ENCODE measurements at places on chromosomes 5 and 9. TPM values are rescaled to one million over a fixed set of nuclear protein-coding genes. Genes with fewer than 3 reads are reported as not detected.

Gene LCN12
- total RNA-seq = 10.6 TPM

GRCh38 chr5:119286511-119287488 is 69.0 kb upstream of the TNFAIP8 start:
- no peak for DNase-seq
- no peak overlapping the region for H3K4me3 ChIP-seq

DNA sequence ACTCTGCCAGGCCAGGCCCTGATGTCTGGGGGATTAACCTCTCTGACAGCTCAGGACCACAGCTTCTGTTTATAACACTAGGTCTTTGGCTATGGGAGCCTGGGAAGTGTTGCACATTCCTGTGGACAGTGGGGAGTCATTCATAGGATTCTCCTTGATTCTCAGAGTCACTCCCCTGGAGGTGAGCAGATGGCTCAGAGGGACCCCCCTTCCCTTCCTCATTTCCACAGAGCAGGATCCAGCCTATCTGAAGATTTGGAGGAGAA is 60.2 kb downstream of the NRG2 start:
- no peak overlapping the region for H3K4me3 ChIP-seq
- H3K27me3 ChIP-seq = no peaks in the 10 kb centered on the region
- H3K27ac ChIP-seq = no peak overlapping the region
- no peak for DNase-seq

GRCh38 chr9:35822926-35823325 is 5.6 kb downstream of the FAM221B start:
- H3K27me3 ChIP-seq = no peaks in the 10 kb centered on the region
- no peaks in the 10 kb centered on the region for H3K36me3 ChIP-seq
- DNase-seq = no peak
- H3K4me3 ChIP-seq = no peak overlapping the region

DNA sequence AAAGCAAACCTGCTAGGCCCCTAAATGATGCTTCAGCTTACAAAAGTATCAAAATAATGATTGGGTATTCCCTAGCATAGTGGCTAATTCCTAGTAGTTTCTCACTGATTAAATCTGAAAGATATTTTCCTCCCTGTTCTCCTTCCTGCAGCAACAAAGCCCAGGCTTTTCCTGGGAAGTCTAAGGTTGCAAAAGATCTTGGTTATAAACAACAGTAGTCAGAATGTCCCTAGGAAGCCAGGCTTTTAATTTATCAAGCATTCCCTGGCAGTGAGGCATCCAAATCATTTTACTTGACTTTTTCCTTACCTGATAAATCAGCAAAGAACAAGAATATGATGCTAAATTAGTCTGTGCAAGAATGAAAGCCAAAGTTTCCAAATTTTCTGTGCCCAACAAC is 272.0 kb downstream of the PDE4D start:
- H3K4me1 ChIP-seq = no peaks in the 10 kb centered on the region
- H3K36me3 ChIP-seq = no peaks in the 10 kb centered on the region
- no peak for DNase-seq
- no peaks in the 10 kb centered on the region for H3K27me3 ChIP-seq
- H3K27ac ChIP-seq = no peak overlapping the region
- H3K4me3 ChIP-seq = no peak overlapping the region

Gene NR4A3
- total RNA-seq = 4.1 TPM

- no peaks in the 10 kb centered on the region for H3K36me3 ChIP-seq
- no peak for DNase-seq
- no peak overlapping the region for H3K27ac ChIP-seq
- peaks cover 74% of the 10 kb centered on the region for H3K27me3 ChIP-seq
- no peak overlapping the region for H3K4me3 ChIP-seq
Measured at GRCh38 chr5:51377151-51378060, 5.8 kb upstream of the ISL1 start.

DNA sequence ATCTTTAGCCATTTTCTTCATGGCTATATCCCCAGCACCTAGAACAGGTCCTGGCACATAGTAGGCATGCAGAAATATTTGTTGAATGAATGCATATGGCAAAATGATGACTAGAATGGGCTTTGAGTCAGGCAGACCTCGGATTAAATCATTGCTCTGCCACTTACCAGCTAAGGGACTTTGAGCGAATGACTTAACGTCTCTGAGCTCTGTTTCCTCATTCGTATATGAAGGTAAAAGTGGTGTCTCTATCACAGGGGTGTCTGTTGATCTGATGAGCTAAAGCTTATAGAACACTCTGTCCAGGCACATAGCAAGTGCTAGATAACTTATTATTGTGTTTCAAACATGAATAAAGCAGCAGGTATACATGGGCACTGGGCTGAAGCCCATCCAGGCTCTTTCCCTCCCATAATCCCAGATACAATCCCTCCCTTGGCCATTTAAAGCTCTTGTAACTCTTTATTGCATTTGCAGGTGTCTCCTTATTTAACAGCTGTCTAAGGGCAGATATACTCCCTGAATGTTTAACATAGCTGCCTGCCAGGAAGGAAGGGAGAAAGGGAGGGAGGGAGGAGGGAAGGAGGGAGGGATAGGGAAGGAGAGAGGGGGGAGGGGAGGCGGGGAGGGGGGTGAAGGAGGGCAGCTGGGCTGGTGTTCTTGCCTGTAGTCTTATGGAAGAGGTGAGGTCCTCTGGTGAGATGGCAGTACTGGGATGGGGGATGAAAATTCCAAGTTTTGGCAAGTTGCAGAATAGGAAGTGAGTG is 23.2 kb upstream of the STXBP1 start:
- H3K27ac ChIP-seq = no peak overlapping the region
- no peak for DNase-seq
- no peak overlapping the region for H3K4me3 ChIP-seq

Gene GPRIN1
- total RNA-seq = 0.69 TPM

Gene FOXD4L3
- not detected for total RNA-seq

Gene STK32A
- total RNA-seq = 0.74 TPM
